ENCODE measurements at places on chromosomes 13 and 19.
A peak's percentile ranks its signal among the peaks of the same experiment; 100 is the strongest.

- peak; percentile 81 for DNase-seq
Observed at GRCh38 chr19:13850910-13851733, 25.8 kb upstream of the NANOS3 start.

DNA sequence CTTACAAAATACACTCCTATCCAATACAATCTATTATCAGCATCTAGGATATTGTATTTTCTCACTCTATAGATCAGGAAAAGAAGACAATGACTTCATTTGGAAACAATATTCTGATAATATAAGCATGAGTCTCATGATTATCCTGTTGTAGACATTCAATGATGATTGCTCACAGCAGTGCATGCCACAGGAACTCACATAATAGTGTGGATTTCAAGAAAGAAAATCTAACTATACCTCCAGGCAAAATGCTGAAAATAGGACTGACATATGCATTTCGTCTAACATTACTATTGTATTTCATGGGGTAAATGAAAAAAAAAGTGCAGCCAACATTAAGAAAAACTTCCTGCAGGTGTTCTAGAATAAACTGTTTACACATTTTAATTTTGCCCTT is 122.6 kb downstream of the POSTN start:
- DNase-seq, result no peak

GRCh38 chr19:30804751-30805150 is 432.6 kb downstream of the ZNF536 start:
- no peak for DNase-seq

DNA sequence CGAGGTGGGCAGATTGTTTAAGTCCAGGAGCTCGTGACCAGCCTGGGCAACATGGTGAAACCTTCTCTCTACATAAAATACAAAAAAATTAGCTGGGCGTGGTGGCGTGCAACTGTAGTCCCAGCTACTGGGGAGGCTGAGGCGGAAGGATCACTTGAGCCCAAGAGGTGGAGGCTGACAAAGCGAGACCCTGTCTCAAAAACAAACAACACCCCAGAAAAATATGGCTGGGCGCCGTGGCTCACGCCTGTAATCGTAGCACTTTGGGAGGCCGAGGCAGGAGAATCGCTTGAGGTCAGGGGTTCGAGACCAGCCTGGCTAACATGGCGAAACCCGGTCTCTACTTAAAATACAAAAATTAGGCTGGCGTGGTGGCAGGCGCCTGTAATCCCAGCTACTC is 3.4 kb upstream of the HNRNPL start:
- DNase-seq, result no peak

DNA sequence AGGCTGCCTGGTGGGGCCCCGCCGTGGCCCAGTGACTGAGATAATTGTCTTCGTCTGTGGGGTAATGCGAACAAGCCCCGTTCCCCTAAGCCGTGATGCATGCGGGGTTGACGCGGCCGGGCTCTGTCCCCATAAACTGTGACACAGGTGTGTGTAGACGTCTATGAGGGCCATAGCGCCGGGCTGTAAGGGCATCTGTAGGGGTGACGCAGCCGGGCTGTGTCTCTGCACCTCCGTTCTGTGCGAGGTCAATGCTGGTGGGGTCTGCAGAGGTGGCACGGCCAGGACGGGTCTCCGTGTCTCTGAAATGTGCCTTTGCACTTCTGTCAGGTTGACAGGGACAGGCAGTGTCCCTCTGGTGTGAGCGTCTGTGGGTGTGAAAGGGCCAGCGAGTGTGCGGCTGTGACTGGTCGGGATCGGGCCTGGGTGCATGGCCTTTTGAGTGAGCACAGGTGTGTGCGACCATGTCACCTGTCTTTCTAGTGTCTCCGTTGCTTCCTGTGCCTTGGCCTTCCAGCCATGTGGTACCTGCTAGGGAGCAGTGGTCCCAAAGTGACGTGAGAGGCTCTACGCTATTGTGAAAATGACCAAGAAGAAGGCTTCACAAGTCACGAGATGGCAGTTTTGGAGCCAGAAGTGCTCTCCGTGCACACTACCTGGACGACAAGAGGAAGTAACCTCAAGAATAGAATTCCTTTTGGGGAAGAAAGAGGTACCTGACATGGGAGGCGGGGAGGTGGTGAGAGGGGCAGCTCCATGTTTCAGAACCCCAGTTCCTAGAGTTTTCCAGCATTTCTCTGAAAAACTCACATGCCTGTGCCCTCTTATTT is 16.4 kb upstream of the ZNF331 start:
- DNase-seq, result no peak

DNA sequence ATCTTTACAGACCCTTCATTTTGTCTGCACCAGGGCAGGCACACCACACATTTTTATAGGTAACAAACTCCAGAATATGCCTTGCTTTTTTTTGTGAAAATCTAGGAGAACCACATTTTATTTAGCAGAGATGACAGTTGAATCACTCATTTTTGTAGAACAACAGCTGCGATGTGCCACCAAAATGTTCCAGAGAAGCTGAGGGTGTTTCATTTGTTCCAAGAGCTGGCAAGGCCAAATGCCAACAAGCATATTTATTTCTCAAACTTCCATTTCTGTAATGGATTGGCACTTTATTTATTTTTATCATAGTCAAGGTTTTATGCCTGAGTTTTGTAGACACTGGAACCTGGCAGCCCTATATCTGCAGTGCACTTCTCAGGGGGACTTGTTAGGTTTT is 10.4 kb downstream of the OLFM4 start:
- no peak for DNase-seq

Data from omental fat pad (tissue), 4 donors.